GM12878 (cell line): ENCODE measurements at places on chromosomes 16 and 17. TPM values are rescaled to one million over a fixed set of nuclear protein-coding genes. Genes with fewer than 3 reads are reported as not detected.

- no peak for DNase-seq
Measured at GRCh38 chr16:13307851-13308250, 406.5 kb downstream of the SHISA9 start.

DNA sequence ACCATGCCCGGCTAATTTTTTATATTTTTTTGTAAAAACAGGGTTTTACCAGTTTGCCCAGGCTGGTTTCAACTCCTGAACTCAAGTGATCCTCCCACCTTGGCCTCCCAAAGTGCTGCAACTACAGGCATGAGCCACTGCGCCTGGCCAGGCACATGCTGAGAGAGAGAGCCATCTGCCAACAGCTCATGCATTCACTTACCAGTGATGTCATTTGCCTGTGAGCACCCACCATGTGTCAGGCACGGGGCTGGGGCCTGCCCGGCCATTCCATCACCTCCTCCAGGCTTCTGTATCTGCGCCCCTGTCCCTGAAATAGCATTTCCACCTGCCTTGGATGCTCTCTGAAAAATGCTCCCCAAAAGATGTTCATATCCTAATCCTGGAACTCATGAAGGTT, 43.6 kb upstream of the PEMT start:
- DNase-seq, result no peak

DNA sequence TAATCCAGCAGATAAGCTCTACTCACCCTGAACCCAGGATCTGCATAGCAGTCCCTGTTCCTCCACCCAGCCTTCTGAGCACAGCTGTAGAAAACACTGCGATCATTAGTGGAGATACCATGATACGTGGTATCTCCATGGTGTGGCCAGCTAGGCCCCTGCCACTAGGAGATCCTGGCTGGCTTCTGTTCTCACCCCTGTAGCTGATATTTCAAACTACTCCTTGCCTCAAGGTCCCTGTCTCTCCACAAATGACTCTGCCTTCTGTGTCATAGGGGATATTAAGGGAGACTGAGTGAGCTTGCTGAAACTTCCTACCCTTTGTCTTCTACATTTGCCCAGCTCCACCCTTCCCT, 44.3 kb downstream of the ERN1 start:
- DNase-seq, result no peak

GRCh38 chr17:79626156-79626890, 15.5 kb upstream of the RBFOX3 start:
- no peak for DNase-seq

Gene SLC12A4
- polyA plus RNA-seq, result 15.1 and 18.7 TPM in 2 replicates
